ENCODE measurements at places on chromosomes 13 and 19.
A peak's percentile ranks its signal among the peaks of the same experiment; 100 is the strongest.

GRCh38 chr19:42281146-42281826, 12.2 kb downstream of the CIC start:
- peak; percentile 73 for DNase-seq

DNA sequence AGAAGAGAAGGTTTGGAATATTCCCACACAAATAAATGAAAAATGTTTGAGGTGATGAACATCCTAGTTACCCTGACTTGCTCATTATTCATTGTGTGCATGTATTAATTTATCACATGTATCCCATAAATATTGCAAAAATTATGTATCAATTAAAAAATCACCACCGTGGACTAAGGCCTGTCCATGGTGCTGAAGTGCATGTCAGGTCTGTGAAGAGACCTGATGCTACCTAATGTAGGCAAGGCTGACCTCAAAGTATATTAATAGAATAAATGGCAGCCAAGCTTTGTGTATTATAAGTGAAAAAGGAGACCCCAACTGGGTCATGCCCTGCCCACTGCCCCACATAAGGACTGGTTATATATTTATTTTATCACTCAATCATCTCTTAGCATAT, 34.4 kb upstream of the ZNF835 start:
- DNase-seq: no peak

DNA sequence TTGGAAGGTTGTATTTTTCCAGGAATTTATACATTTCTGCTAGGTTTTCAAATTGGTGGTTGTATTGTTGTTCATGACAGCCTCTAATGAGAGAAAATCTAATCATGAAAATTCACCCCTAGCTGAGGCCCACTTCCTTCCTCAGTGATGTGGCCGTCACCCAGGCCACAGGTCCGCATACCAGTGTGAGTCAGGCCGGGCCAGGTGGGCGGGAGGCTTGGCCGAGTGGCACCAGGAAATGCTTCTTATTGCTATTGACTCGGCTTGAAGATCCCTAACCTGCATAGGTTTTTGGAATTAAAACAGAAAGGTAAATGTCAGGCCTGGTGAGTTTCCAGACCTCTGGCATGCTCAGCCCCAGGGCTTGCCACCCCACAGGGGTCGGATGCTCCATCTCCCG, 88.7 kb downstream of the SCGB2B2 start:
- no peak for DNase-seq

DNA sequence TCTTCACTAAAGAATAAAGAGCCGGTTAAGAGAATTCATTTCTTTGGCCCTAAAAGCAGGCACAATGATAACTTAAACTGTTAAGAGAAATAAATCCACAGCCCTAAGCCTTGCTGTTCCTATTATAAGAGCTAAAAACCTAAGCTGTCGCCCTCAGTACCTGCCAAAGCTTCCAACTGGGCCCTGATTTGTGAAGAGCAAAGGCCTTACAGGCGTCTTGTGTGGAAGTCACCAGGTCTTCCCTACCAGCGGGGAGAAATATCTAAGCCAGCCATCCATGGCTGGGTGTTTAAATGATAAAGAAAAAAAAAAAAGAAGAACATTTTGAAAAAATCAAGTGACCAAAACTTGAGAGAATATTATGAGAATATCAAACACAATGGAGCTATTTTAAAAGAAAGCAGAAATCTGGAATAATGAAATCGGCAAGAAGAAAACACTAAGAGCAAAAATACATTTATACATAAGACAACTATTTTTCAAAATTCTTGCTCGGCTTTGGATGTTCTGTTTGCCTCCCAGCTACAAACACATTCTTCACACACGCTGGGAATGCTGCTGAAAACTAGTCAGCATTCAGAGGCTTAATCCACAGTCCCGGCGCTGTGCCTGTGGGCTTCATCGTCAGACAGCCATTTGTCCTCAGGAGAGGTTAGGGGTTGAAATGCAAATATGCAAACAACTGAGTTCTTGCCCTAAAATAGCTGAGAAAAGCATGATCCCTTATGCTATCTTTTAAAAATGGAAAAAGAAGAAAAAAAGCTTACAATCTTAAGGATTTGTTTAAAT, 89.8 kb upstream of the LSM14A start:
- DNase-seq: no peak

- DNase-seq: no peak
Observed at GRCh38 chr13:43514311-43514710, 272.5 kb downstream of the ENOX1 start.

DNA sequence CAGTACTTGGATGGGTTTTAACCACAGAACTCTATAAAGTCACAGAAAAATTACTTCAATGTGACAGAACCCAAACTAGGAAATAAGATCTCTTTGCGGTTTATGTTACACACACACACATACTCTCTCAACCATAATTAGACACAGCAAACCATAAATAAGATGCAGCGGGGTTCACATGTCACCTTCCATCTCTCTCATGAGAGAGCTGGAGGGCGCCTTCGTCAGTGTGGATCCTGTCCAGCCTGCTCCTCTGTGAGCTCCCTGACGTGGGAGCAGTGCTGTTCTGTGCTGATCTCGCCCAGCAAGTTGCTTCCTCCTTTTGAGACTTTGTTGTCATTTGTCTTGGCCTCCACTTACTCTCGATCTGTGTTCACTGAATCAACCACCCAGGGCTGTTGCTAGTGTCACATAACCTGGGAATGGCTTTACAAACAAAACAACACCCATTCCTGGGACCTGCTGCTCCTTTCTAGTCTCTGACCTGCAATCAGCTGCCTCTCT, 204.9 kb upstream of the KL start:
- DNase-seq: no peak

DNA sequence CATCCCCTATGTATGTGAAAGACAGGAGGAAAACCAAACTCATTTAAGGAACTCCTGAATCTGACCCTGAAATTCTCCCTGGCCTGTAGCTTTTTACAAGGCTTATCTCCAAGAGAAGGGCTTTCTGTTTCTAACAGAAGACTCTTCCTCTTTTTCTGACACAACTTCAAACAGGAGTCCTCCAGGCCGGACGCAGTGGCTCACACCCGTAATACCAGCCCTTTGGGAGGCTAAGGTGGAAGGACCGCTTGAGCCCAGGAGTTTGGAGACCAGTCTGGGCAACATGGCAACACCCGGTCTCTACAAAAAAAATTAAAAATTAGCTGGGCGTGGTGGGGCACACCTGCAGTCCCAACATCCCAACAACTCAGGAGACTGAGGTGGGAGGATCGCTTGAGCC, 41.9 kb downstream of the CARS2 start:
- no peak for DNase-seq

DNA sequence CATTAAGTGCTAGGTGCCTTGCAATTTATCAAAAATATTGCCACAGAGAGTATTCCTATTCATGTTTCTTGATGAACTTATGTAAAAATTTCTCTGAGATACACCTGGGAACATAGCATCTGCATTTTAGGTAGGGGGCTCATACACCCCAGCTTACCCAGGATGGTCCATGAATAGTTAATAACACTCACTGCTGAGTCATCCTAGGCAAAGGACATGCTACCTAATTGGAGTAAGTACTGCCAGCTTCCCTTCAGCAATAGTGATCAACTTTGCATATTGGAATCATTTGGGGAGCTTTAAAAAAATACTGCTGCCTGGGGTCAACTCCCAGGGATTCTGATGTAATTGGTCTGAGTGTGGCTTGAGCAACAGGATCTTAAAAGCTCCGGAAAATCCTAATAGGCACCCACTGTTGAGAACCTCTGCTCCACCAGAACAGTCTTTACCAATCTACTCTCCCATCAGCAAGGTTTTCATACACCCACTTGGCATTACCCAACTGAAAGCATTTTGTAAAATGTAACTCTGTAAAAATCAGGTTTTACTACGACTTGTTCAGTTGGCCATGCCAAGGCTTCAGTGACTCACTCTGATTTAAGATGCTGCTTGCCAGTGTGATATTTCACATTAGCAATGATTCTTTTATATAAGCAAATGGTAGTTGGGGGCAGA, 67.2 kb upstream of the FNDC3A start:
- DNase-seq: no peak

GRCh38 chr13:85661675-85662074, 137.5 kb downstream of the SLITRK6 start:
- DNase-seq: no peak

GRCh38 chr13:33541456-33541855, 255.9 kb upstream of the STARD13 start:
- DNase-seq: no peak

DNA sequence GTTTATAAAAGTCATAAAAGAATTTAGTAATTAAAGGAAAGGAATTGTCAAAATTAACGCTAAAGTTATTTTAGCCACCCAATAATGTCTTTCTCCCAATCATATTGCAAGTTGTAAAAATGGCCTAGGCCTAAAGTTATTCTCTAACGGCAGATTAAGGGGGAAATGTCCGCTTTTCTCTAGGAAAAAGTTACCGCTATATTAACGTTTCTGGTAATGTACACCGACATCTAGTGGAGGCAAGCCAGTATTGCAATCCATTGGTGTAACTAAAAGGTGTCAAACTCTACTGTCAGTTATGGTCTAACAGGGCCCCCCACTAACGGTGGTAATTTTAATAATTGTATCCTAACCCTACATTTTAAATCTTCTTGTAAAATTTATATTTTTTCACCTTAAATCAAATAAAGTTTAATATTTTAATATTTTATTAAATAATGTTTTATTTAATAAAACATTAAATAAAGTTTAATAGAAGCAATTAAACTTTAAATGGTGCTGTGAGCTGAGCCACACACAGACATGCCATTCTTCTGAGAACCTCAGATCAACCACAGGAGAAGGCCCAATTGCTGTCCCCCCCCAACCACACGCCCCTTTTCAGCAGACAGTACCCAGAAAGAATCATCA, 35.9 kb upstream of the ZSCAN5A start:
- no peak for DNase-seq

DNA sequence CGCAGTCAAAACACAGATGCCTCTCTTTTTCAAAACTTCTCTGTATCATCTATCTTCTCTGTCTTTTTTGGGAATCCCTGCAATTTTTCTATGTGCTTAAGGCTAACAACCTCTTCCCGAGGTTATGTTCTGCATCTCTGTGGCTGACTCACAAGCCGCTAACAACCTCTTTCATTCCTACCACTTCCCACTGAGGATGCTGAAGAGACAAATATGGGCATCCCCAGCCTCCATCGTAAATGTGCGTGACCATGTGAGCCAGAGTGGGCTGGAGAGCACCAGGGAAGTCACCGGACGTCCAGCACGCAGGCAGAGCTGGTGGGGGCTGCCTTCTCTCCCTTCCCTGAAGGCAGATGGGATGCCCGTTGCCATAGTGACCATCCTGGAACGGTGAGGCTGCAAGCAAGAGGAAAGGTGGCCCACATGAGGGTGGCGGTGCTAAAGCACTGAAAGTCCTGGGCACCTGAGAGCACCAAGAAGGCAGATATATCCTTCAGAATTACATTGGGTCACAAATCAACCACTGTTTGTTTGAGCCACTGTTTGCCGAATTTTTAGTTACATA, 122.8 kb downstream of the SHISA2 start:
- no peak for DNase-seq

- DNase-seq: no peak
Observed at GRCh38 chr19:55113570-55114039, 3.8 kb downstream of the PPP1R12C start.

DNA sequence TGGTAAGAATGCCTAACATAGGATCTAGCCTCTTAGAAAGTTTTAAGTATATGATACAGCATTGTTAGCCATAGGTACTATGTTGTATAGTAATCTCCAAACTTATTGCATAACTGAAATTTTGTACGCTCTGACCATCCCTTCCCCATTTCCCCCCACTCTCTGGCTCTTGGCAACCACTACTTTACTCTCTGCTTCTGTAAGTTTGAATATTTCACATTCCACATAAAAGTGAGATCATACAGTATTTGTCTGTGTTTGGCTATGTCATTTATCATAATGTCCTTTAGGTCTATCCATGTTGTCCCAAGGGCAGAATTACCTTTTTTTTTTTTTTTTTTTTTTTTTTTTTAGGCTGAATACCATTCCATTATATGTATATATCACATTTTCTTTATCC, 396.9 kb downstream of the DLEU7 start:
- no peak for DNase-seq

- DNase-seq: no peak
Observed at GRCh38 chr13:59510386-59510785, 653.3 kb downstream of the DIAPH3 start.
